GM23248 (cell line): ENCODE measurements at places on chromosomes 6 and 20. TPM values are rescaled to one million over a fixed set of nuclear protein-coding genes. Genes with fewer than 3 reads are reported as not detected.

GRCh38 chr6:138569970-138570724 is 70.9 kb upstream of the NHSL1 start:
- no peaks in the 10 kb centered on the region for H3K36me3 ChIP-seq
- H3K27ac ChIP-seq: no peak overlapping the region
- no peak overlapping the region for H3K4me3 ChIP-seq
- peaks cover 10% of the 10 kb centered on the region for H3K4me1 ChIP-seq
- no peak for DNase-seq

DNA sequence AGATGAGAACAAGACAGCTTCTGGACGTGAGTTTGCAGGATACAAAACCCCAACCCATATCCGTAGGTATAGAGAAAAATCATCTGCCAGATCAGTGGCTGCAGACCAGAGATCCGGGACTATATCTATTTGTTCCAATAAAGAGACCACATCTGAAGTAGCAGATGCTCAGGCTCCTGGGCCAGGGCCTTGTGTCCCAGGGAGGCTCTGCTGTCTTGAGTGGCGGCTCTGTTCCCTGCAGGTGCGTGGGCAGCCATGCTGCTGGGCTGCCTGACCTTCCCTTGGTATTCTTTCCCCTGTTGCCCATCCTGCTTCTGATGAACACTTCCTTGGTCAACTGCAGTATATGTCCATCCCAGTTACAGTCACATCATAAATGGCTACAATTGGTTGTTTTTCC is 34.9 kb downstream of the ERMARD start:
- no peaks in the 10 kb centered on the region for H3K27me3 ChIP-seq
- no peak for DNase-seq
- H3K36me3 ChIP-seq: peaks cover 2% of the 10 kb centered on the region; the same call in 1 of the 2 replicates
- H3K27ac ChIP-seq: no peak overlapping the region

DNA sequence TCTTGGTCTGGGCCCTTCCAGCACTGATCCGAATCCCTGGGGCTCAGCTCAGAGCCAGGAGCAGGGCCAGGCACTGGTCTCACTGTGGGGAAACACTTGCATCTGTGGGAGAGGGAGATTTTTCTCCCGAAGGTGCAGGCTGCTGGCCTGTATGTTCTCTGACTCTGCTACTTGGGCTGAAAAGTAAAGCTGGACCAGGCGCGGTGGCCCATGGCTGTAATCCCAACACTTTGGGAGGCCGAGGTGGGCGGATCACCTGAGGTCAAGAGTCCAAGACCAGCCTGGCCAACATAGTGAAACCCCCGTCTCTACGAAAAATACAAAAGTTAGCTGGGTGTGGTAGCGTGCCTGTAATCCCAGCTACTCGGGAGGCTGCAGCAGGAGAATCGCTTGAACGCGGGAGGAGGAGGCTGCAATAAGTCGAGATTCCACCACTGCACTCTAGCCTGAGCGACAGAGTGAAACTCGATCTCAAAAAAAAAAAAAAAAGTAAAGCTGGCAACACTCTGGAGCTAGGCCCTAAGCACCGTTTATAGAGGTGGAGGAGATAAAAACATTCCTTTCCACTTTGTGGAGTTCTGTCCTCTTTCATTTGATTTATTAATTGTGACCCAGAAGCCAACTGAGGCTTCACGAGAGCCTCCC is 41.7 kb downstream of the JPH2 start:
- 0 out of 2 replicates have a peak, but pooled peaks cover 3% of the 10 kb centered on the region for H3K36me3 ChIP-seq
- H3K27ac ChIP-seq: no peak overlapping the region
- DNase-seq: no peak
- no peaks in the 10 kb centered on the region for H3K4me1 ChIP-seq

RIN2 gene
- 48.0 and 48.3 TPM in 2 replicates for total RNA-seq

GRCh38 chr6:124699038-124699437 is 263.2 kb upstream of the RNF217 start:
- no peak for DNase-seq
- H3K4me3 ChIP-seq: no peak overlapping the region
- no peaks in the 10 kb centered on the region for H3K27me3 ChIP-seq
- no peak overlapping the region for H3K27ac ChIP-seq
- no peaks in the 10 kb centered on the region for H3K36me3 ChIP-seq

GRCh38 chr6:90403489-90404381 is 107.1 kb upstream of the BACH2 start:
- no peaks in the 10 kb centered on the region for H3K4me1 ChIP-seq
- no peak overlapping the region for H3K27ac ChIP-seq
- DNase-seq: peak; percentile 15
- no peaks in the 10 kb centered on the region for H3K36me3 ChIP-seq
- H3K27me3 ChIP-seq: peaks cover 27% of the 10 kb centered on the region

BEND3 gene
- total RNA-seq: 1.8 and 2.7 TPM in 2 replicates

OR2B2 gene
- not detected in 2 replicates for total RNA-seq

DNA sequence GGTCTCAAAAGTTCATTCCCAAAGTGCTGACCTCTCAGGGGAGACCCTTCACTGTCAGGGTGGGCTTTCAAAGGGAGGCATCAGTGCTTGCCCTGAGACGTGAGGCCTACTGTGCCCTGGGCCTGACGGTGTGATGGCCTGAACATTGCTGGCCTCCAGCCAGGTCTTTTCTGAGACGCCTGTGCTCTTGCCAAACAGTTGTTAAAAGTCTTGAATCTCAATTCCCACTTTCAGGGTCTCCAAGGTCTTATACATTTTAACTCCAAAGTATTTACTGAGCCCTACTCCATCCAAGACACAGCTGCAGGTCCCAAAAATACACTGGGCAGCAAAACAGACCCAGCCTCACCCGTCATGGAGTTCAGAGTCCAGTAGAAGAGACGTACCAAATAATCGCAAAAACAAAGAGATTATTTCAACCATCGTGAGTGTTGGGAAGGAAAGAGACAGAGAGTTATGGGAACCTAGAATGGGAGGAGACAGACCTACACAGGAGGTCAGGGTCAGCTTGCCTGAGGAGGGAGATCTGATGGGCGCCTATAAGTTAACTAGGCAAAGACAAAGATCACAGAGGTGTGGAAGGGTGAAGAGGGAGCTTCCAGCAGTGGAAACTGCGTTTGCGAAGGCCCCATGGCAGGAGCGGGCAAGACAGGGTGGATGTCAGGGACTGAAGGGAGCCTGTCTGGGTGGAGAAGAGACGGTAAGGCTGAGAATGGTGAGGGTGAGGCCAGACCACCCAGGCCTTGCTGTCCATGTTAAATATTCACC is 446.3 kb downstream of the PREX1 start:
- H3K4me1 ChIP-seq: no peaks in the 10 kb centered on the region
- H3K27ac ChIP-seq: no peak overlapping the region
- no peak overlapping the region for H3K4me3 ChIP-seq
- H3K36me3 ChIP-seq: no peaks in the 10 kb centered on the region
- no peak for DNase-seq
- no peaks in the 10 kb centered on the region; the same call in 1 of the 2 replicates for H3K27me3 ChIP-seq

- DNase-seq: no peak
- no peaks in the 10 kb centered on the region for H3K4me1 ChIP-seq
- no peak overlapping the region for H3K27ac ChIP-seq
- no peaks in the 10 kb centered on the region for H3K36me3 ChIP-seq
Observed at GRCh38 chr20:37162646-37163045, 16.5 kb upstream of the RPN2 start.
